ENCODE measurements at places on chromosomes 13 and 19.

- DNase-seq = no peak
Observed at GRCh38 chr19:885536-886224, 7.3 kb downstream of the MED16 start.

- DNase-seq = no peak
Observed at GRCh38 chr13:33794576-33794975, 23.4 kb upstream of the RFC3 start.

GRCh38 chr19:30662211-30662861 is 290.2 kb downstream of the ZNF536 start:
- no peak for DNase-seq

- DNase-seq = no peak
Observed at GRCh38 chr13:26228096-26228495, 6.0 kb upstream of the RNF6 start.

- DNase-seq = no peak
Observed at GRCh38 chr19:54257116-54257480, at the start of gene LILRB5. Gene LILRB5 (minus strand): TSS chr19:54257273. CDS start chr19:54257193, 80 bp downstream.

DNA sequence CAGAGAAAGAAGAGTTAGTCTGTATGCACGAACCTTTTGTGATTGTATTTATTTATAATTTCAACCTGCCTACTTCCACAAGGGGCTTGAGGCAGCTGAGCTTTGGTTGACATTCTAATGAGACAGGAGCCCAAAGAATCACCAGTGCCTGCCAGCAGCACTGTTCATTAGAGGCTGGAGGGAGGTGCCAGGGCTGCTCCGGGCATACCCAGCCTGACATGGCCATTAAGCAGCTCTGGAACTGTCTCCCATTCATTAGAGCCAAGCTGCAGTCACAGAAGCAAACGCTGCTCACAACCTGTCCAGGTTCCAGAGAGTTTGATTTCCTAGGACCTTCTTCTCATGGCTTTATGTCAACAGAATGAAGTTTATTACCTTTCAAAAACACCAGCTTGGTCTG is 425.5 kb downstream of the RFC3 start:
- no peak for DNase-seq

- DNase-seq = no peak
Observed at GRCh38 chr19:7386308-7386707, 37.6 kb downstream of the ARHGEF18 start.

DNA sequence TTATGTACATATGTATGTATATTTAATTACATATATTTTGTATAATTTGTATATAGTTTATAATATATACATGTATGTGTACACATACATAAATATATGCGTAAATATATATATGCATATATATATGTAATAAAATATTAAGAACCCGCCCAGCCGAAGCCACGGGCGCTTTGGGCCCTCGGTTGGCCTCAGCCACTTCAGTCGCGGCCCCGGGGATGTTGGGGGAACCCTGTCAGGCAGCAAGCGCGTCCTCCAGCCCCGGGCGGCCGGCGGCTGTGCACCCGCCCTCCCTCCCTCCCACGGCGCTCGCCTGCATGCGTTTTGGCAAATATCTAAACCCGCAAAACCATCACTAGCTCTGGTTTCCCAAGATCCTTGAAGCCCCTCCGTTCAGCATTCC is 7.9 kb upstream of the ZNF606 start:
- no peak for DNase-seq
